ENCODE measurements at places on chromosomes 3 and 15.

GRCh38 chr3:174062923-174063322 lies 665.4 kb downstream of the NLGN1 start:
- no peak for DNase-seq

DNA sequence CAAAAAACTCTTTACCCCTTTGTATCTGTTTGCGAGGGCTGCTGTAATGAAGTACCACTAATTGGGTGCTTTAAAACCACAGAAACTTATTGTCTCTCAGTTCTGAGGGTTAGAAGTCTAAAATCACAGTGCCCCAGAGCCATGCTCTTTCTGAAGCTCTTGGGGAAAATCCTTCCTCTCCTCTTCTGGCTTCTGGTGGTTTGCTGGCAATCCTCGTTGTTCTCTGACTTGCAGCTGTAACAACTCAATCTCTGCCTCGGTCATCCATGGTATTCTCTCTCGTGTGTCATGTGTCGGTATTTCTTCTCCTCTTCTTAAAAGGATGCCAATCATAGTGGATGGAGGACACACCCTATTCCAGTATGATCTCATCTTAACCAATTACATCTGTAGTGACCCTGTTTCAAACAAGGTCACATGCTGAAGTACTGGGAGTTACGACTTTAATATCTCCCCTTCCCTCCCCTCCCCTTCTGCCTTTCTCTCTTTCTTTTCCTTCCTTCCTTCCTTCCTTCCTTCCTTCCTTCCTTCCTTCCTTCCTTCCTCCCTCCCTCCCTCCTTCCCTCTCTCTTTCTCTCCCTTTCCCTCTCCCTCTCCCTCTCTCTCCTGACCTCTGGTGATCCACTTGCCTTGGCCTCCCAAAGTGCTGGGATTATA lies 6.5 kb upstream of the ARL8B start:
- DNase-seq, result no peak

DNA sequence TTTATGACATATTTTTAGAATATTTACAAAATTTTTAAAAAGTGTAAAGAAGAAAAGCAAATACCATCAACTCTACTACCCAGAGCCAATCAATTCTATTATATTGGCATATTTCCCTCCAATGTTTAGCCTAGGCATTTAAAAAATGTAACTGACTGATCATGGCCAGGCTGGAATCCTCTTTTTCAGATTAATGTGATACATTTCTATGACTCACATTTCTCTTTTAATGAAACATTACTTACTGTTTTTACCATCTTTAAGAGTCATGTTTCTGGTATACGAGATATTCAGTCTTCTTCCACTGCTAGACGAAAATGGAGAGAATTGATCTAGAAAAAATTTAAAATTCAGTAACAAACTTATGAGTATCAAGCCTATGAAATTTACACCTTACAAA lies 53.4 kb upstream of the DCUN1D1 start:
- DNase-seq, result no peak

GRCh38 chr3:161549261-161549660 lies 52.7 kb downstream of the OTOL1 start:
- no peak for DNase-seq

DNA sequence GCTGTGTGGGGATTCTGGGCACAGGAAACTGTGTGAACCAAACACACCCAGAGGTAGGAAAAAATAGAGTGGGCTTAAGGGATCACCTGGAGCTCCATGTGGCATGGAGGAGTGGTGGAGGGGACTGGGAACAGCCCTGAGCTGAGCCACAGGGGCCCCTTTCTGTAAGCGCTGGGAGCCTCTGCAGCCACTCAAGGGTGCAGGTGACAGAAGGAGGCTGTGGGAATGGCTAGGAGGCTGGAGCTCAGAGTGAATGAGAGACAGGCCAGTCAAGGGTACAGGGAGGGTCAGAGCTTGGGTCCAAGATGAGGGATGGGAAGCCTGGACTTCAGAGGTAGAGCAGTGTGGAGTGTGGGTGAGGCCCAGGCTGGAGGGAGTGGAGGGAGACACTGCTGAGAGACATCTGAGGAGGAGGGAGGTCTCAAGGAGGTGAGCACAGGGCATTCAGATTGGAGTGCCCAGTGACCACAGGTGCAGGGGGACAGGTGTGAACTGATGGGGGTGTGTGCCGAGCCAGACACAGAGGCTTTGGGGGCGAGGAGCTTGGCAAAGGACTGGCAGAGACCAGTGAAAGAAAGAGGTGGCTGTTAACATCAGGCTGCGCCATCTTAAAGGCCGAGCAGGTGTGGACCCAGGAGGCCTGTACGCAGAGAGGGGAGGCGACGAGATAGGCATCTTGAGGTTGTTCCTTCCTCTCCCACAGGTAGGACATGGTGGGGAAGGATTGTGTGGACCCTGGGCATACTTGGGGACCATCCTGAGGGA lies 56.8 kb downstream of the FGD5 start:
- DNase-seq, result no peak

GRCh38 chr3:124824286-124824915 lies 62.8 kb downstream of the ITGB5 start:
- DNase-seq, result no peak

- no peak for DNase-seq
These were observed 1.1 kb upstream of the EBLN2 start for GRCh38 chr3:73060302-73060723.

DNA sequence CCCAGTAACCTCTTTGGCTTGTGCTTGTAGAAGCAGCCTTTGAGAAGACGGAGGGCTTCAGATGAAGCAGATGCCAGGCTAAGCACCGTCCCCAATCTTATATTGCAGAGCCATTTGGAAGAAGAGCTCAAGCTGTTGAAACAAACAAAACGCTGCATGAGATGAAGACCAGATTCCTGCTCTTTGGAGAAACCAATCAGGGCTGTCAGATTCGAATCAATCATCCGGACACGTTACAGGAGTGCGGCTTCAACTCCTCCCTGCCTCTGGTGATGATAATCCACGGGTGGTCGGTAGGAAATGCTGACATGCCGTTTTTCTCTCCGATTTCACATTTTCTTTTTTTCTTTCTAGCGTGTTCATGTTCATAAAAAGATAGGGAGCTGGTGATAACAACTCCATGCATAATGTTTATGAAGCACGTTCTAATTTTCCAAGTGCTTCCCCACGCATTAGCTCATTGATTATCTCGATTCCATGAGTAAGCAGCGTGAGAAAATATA lies 106.5 kb downstream of the LIPC start:
- no peak for DNase-seq

DNA sequence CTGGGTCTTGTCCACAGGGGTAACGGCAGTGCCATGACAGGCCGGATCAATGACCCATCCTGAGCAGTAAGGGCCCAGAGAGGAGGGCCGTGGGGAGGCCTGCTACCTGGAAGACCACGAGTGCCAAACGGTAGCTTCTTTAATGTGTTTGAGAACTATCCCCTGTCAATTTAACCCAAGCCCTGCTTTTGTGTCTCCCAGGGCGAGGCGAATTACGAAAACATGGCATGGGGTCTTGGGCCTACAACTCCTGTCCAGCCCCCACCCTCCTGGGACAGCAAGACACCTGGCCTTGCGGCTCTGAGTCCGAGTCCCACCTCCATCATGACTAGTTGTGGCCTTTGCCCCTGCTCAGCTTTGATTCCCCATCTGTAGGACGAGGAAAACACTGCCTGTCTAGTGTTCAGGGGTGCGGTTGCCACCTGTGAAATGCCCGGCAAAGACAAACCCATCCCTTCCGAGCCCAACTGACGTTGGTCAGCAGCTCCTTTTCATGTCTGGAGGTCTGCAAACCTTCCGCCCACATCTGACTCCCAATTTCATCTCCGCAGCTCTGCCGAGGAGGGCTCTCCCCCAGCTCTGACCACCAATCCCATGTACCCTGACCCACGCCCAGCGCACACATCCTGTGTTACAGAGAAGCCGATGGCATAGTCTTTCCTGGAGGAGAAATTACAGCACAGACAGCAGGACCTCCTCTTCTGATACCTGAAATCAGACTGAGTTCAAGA lies 28.9 kb upstream of the SNRPA1 start:
- DNase-seq, result no peak

- peak; percentile 50 for DNase-seq
These were observed 16.0 kb downstream of the SEC61A1 start for GRCh38 chr3:128068156-128068620.

- no peak for DNase-seq
These were observed 60.4 kb upstream of the RBM5 start for GRCh38 chr3:50028346-50028745.

DNA sequence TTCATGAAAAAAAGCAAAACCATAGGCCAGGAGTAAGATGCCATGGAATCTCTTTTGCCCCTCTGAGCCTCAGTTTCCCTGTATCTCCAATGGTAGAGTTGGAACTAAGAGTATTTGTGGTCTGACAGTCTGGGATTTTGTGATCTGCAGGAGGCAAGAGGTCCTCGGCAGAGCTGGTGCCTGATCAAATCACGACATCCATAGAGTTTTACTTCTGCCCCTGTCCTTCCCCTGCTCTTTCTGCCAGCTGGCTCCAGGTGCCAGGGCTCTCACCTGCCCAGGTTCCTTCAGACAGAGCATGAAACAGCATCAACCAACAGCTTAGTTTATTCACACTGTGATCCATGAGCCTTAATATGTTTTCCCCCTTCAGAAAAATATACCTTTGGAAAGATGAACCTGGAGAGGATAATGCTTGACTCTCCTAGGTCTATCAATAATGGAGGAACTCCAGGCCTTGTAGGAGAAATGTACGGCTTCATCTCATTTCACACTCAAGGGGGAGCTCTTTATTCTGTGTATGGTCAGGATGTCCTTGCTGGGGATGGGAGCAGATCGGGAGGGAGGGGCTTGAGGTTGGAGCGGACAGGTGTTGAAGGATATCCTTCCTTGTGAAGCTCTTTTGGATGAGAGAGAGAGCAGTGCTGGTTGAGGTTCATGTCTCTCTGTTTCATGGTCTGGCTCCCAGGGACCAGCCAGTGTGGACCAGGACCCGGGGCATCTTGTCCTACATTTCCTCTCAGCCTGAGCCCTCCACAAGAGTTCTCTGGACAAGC lies 309.9 kb downstream of the RPLP1 start:
- no peak for DNase-seq

DNA sequence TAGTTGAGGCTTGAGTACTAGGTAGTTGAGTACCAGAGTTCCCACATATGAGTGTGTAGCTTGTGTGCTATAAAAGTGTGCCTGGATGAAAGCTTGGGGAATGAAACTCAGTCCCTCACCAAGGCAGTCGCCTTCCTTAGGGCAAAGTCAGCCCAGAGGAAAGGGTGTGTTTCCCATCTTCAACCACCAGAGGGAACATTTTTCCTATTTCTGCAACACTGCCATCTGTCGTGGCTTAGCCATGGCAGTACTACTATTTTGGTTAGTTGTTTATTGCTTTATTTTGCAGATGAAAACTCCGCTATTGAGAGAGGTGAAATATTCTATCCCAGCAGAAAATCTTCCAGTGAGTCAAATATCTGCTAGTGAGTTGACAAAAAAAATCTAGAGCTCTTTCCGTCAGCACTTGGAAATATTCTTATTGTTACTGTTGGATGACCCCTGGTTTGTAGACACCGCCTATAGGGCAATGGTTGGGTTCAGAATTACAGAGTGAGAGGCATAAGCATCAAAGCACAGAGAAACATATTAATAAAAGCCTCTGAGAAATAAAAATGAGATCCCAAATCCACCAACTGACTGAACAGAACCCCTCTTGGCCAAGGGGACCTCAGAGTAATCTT lies 239.9 kb downstream of the CPNE4 start:
- DNase-seq, result peak; percentile 51

- no peak for DNase-seq
These were observed 156.2 kb upstream of the IQSEC1 start for GRCh38 chr3:13229273-13229949.

GRCh38 chr3:170203457-170203856 lies 18.8 kb upstream of the PRKCI start:
- DNase-seq, result no peak

GRCh38 chr3:18345015-18345367 lies 80.1 kb downstream of the SATB1 start:
- no peak for DNase-seq

DNA sequence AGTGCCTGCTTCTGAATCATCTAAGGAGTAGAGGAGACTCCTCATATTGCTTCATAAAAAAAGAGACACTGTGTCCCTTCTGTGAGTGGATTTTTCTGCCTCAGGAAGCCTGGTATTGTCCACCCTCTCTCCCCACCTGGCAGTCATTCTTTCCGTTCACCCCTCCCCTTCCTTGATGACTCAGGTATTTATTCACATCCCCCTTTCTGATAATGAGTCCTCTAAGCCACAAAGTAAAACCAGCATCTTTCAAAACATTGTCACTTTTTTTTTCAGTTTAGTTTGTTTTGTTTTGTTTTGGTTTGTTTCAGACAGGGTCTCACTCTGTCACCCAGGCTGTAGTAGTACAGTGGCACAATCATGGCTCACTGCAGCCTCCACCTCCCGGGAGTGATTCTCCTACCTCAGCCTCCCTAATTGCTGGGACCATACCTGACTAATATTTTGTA lies 65.2 kb upstream of the UBE2E1 start:
- DNase-seq, result no peak

DNA sequence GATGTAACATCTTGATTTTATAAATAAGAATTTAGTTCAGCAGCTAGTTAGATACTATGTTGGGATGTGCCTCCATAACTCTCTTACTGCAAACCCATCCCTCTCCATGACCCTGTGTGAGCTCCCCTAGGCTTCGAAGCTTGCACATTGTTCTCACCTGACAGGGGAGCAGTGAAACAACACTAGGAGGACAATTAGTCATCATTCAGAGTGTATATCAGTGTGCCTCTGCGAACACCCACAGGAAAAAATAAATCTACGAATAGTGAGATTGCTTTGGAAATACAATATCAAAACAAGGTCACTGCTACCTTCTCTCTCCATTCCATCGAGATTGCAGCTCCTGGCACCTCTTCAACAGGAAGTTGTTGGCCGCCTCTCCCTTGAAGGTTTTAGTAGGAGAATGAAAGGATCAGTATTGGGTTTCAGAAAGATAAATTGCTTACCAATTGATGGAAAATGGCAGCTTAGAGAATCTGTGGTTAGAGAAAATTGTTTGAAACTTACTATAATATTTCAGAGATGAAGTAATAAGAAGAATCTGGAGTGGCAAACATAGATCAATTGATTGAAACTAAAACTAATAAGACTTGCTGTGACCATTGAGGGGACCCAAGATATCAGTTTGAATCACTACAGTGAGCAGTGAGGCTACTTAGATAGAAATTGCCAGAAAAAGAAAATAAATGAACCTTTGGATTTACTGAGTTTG lies 103.2 kb downstream of the CHL1 start:
- DNase-seq, result no peak

- no peak for DNase-seq
These were observed 45.5 kb upstream of the SLC41A3 start for GRCh38 chr3:126129398-126129891.

DNA sequence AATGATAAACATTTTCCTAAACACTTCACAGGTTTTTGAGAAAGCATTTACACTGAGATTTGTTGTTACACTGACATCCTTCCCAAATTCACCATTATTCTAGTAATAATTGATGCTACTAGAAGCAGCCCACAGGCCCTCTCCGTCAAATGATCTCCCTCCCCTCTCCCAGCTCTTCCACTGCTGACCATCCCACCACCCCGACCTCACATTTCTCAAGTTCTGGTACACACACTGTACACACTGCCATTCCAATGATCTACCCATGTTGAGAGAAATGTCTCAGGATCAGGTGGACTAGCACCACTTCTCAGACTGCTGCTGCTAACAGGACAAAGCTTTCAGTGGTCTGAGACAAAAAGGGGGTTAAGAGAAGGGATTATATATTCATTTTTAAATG lies 3.5 kb downstream of the TBC1D5 start:
- DNase-seq, result no peak

- no peak for DNase-seq
These were observed 25.0 kb downstream of the IRAK2 start for GRCh38 chr3:10189557-10190354.
